ENCODE measurements at places on chromosomes 13 and 19. TPM values are rescaled to one million over a fixed set of nuclear protein-coding genes. Genes with fewer than 3 reads are reported as not detected.

Gene TRPM4
- total RNA-seq: 21.0 TPM

Gene OR7D2
- total RNA-seq: not detected

Gene PTPRH
- total RNA-seq: 4.2 TPM

Gene PSG6
- not detected for total RNA-seq

Gene ZNF418
- 3.7 TPM for total RNA-seq

Gene KLK4
- not detected for total RNA-seq

Gene OR7D4
- total RNA-seq: not detected

Gene ADGRE2
- total RNA-seq: 2.3 TPM

Gene KIR2DL3
- not detected for total RNA-seq

Gene TMEM91
- total RNA-seq: 2.7 TPM

GRCh38 chr19:46390866-46391265 lies 22.5 kb downstream of the CCDC8 start:
- no peaks in the 10 kb centered on the region for H3K27me3 ChIP-seq
- H3K4me1 ChIP-seq: no peaks in the 10 kb centered on the region
- no peak overlapping the region for H3K27ac ChIP-seq
- peaks cover 9% of the 10 kb centered on the region for H3K36me3 ChIP-seq
- H3K4me3 ChIP-seq: no peak overlapping the region
- DNase-seq: peak; percentile 49

- no peaks in the 10 kb centered on the region for H3K36me3 ChIP-seq
- no peak for DNase-seq
- no peak overlapping the region for H3K4me3 ChIP-seq
- H3K27me3 ChIP-seq: no peaks in the 10 kb centered on the region
Observed at GRCh38 chr19:55419103-55419502, 11.5 kb upstream of the UBE2S start.

- DNase-seq: no peak
- no peak overlapping the region for H3K27ac ChIP-seq
- H3K36me3 ChIP-seq: no peaks in the 10 kb centered on the region
- H3K27me3 ChIP-seq: no peaks in the 10 kb centered on the region
Observed at GRCh38 chr19:7483720-7484201, 5.1 kb downstream of the PEX11G start.

- no peak overlapping the region for H3K27ac ChIP-seq
- no peaks in the 10 kb centered on the region for H3K27me3 ChIP-seq
- no peaks in the 10 kb centered on the region for H3K4me1 ChIP-seq
- DNase-seq: peak; percentile 64
- H3K4me3 ChIP-seq: no peak overlapping the region
Observed at GRCh38 chr19:3748965-3749364, 12.5 kb downstream of the APBA3 start.

DNA sequence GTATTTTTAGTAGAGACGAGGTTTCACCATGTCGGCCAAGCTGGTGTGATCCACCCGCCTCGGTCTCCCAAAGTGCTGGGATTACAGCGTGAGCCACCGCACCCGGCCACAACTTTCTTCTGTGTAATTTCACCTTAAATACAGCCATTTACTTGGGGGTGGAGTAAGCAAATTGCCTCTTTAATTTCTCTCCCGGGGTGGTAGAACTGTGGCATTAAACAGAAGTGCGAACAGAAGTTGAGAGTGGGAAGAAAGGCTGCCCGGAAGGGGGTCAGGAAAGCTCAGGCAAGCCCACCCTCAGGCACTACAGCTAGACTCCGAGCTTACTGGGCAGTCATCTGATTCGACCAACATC lies 475 bp upstream of the DNAJC15 start:
- peak overlapping the region; percentile 69 for H3K4me3 ChIP-seq
- H3K27ac ChIP-seq: peak overlapping the region; percentile 53
- no peaks in the 10 kb centered on the region for H3K36me3 ChIP-seq

DNA sequence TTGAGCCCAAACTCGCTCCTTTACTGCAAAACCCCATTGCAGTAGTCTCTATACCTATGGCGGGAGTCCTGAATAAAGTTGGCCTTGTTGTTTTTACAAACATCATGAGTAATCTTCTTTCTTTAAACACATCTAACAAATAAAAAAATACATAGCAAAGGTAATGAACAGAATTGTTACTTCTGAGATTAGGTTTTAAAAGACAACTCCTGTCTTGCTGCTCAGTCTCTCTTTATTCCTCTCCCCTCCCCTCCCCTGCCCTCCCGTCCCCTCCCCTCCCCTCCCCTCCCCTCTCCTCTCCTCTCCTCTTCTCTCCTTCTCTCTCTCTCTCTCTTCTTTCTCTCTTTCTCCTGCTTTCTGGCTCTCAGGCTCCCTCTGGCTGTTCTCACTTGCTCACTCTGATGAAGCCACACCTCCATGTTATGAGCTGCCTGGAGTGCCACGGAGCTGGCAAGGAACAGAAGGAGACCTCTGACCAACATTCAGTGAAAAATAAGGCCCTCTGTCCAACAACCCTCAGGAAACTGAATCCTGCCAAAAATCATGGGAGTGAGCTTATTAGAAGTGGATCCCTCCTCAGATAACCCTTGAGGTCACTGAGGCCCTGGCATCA lies 300.7 kb upstream of the MIR17HG start:
- no peak overlapping the region for H3K27ac ChIP-seq
- H3K4me1 ChIP-seq: no peaks in the 10 kb centered on the region
- DNase-seq: no peak
- no peak overlapping the region for H3K4me3 ChIP-seq

GRCh38 chr13:65985612-65986011 lies 1244.5 kb downstream of the PCDH9 start:
- no peak for DNase-seq
- H3K27me3 ChIP-seq: no peaks in the 10 kb centered on the region
- no peaks in the 10 kb centered on the region for H3K4me1 ChIP-seq
- H3K36me3 ChIP-seq: no peaks in the 10 kb centered on the region

DNA sequence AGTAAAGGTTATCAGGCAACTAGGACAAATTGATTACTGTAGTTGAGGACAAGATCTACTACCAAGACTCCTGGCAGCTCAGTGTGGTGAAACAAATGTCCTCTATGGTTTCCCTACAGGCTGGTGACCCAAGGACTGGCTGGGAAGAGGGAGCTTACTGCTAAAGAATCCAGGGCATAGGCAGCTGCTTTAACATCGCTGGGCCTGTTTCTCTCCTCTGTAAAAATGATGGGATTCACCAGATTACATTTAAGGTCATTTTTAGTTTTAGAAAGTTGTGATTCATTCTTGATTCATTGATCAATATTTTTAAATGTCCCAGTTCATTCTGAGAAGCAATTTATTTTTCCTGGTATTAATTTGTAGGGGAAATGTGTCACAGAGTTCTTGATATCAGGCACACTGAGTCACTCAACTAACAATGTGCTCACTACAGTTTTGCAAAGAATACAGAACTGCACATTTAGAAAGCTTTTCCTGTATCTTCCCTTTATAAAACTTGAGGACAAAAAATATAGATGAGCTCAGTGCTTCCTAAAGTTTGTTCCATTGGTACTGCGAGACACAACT lies 19.6 kb upstream of the FAM124A start:
- H3K27me3 ChIP-seq: no peaks in the 10 kb centered on the region

GRCh38 chr13:21478881-21479808 lies 20.0 kb upstream of the ZDHHC20 start:
- H3K36me3 ChIP-seq: no peaks in the 10 kb centered on the region
- H3K4me1 ChIP-seq: peaks cover 9% of the 10 kb centered on the region
- no peak overlapping the region for H3K4me3 ChIP-seq
- DNase-seq: no peak

DNA sequence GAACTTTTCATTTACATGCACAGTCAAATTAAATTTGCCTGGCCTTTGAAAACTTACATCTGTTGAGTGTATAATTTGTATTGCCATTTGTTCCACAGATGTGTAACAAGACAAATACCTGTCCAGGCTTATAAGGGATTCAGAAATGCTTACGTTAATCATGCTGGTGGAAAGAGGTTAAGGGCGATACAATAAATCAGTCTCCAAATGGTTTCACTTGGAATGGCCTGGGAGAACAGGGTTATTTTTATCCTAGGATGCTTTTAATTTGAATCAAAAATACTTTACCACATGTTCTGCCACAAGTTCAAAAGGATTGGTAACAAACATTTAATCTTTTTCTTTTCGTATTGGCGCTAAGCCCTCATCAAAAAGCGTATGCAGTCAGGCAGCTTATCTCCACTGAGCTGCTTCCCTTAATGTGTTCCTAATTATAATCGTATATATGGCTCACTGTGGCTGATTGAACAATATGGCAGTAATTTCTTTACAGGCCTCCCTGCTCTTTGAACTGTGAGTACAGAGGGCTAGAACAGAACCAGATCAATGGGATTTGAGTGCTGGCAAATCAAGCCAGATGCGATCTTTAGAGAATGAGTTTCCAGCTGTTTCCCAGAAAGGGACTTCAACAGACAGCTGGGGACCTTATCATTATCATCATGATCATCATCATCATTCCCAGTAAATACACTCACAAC lies 425.7 kb downstream of the SPRY2 start:
- no peaks in the 10 kb centered on the region for H3K36me3 ChIP-seq
- H3K27me3 ChIP-seq: no peaks in the 10 kb centered on the region
- no peaks in the 10 kb centered on the region for H3K4me1 ChIP-seq
- H3K4me3 ChIP-seq: no peak overlapping the region
- no peak for DNase-seq
- H3K27ac ChIP-seq: no peak overlapping the region

- H3K36me3 ChIP-seq: peaks cover 14% of the 10 kb centered on the region
- no peaks in the 10 kb centered on the region for H3K4me1 ChIP-seq
- no peaks in the 10 kb centered on the region for H3K27me3 ChIP-seq
Observed at GRCh38 chr19:2478278-2478755, 2.4 kb downstream of the GADD45B start.

- no peaks in the 10 kb centered on the region for H3K27me3 ChIP-seq
- no peak for DNase-seq
- H3K36me3 ChIP-seq: no peaks in the 10 kb centered on the region
Observed at GRCh38 chr13:111616203-111616602, 295.8 kb downstream of the TEX29 start.

- H3K27me3 ChIP-seq: no peaks in the 10 kb centered on the region
- H3K4me3 ChIP-seq: no peak overlapping the region
- DNase-seq: no peak
- H3K36me3 ChIP-seq: peaks cover 3% of the 10 kb centered on the region
Observed at GRCh38 chr13:46150134-46150693, 31.8 kb downstream of the LCP1 start.

- no peaks in the 10 kb centered on the region for H3K4me1 ChIP-seq
- peaks cover 2% of the 10 kb centered on the region for H3K36me3 ChIP-seq
- H3K4me3 ChIP-seq: no peak overlapping the region
- H3K27me3 ChIP-seq: no peaks in the 10 kb centered on the region
- no peak for DNase-seq
- no peak overlapping the region for H3K27ac ChIP-seq
Observed at GRCh38 chr13:75830842-75831241, 194.7 kb downstream of the LMO7 start.

- H3K36me3 ChIP-seq: no peaks in the 10 kb centered on the region
- H3K27ac ChIP-seq: peak overlapping the region; percentile 24
- H3K4me1 ChIP-seq: no peaks in the 10 kb centered on the region
- H3K4me3 ChIP-seq: no peak overlapping the region
- no peak for DNase-seq
Observed at GRCh38 chr19:2973229-2973628, 4.1 kb upstream of the TLE6 start.

- H3K4me3 ChIP-seq: no peak overlapping the region
- H3K27ac ChIP-seq: no peak overlapping the region
- DNase-seq: no peak
- H3K4me1 ChIP-seq: no peaks in the 10 kb centered on the region
- H3K36me3 ChIP-seq: no peaks in the 10 kb centered on the region
Observed at GRCh38 chr13:68081061-68081460, 850.9 kb upstream of the PCDH9 start.

- peaks cover 24% of the 10 kb centered on the region for H3K4me1 ChIP-seq
- H3K36me3 ChIP-seq: no peaks in the 10 kb centered on the region
- H3K27ac ChIP-seq: peak overlapping the region; percentile 73
- H3K4me3 ChIP-seq: no peak overlapping the region
- no peak for DNase-seq
Observed at GRCh38 chr13:111216166-111216960, 101.3 kb downstream of the ARHGEF7 start.

- no peak overlapping the region for H3K27ac ChIP-seq
- H3K27me3 ChIP-seq: no peaks in the 10 kb centered on the region
- H3K4me1 ChIP-seq: peaks cover 12% of the 10 kb centered on the region
Observed at GRCh38 chr13:97502181-97502580, 68.2 kb downstream of the RAP2A start.

DNA sequence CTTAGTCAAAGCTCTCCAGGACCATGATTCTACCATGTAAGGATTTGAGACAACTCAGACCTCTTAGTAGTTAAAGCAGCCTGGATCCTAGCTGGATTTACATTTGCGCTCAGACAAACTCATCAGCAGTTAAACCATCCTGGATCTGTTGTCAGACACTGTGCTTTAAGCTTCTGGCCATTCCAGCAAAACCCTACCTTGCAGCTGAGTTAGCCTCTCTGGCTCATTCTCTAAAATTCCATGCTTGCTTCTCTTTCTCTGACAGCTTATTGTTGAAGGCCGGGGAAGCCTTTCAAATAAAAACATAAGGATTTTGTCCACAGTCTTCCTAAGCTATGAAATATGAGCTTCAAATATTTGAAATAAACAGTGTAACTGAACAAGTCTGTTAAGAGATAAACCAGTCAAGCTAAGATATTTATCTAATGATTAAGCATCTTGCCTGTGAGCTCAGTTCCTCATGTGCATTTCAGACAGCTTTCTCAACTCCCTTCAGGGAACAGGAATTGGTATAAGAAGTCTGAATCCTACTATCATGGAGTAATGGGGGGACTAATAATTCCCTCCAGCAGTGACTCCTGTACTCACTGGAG lies 89.3 kb downstream of the SLAIN1 start:
- no peaks in the 10 kb centered on the region for H3K36me3 ChIP-seq
- H3K27ac ChIP-seq: no peak overlapping the region
- no peaks in the 10 kb centered on the region for H3K4me1 ChIP-seq
- no peak for DNase-seq
- no peaks in the 10 kb centered on the region for H3K27me3 ChIP-seq

DNA sequence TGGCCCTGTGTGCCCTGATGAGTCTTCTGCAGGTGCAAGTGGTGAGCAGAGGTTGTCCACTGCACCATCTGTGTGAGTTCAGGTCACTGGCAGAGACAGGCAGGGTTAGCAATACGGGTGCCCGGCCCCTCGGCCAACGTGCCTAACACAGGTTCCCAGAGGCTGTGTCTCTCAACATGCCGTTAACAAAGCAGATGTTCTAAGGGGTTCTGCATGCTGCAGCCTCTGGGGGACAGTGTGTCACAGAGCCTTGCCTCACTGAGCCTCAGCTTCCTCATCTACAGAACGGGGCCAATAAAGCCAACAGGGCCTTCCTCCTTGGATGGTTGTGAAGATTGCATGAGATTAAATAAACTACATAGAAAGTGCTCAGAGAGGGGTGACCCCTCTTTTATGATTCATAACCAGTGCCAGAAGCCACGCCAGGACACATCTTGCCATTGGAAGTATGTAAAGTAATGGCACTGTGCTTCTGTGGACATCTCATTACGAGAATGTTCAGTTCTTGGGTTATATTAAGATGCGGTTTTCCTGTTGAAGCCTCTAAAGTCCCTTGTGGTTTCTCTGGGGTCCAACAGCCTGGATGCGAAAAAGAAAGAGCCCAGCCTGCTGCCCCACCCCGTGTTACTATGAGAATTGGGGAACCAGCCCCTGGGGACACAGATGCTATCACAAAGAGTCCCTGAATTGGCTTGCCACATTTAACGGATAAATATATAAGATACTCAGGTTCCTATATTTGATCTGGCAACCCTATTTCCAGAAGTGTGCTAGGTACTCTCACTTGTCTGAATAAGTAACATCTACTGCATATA lies 11.2 kb upstream of the ARHGEF18 start:
- DNase-seq: no peak
- no peaks in the 10 kb centered on the region for H3K4me1 ChIP-seq
- no peak overlapping the region for H3K27ac ChIP-seq
- H3K4me3 ChIP-seq: no peak overlapping the region
- no peaks in the 10 kb centered on the region for H3K27me3 ChIP-seq

- no peak overlapping the region for H3K27ac ChIP-seq
- no peak for DNase-seq
- no peaks in the 10 kb centered on the region for H3K4me1 ChIP-seq
- H3K27me3 ChIP-seq: no peaks in the 10 kb centered on the region
- H3K36me3 ChIP-seq: no peaks in the 10 kb centered on the region
- no peak overlapping the region for H3K4me3 ChIP-seq
Observed at GRCh38 chr13:46609726-46610125, 56.8 kb downstream of the LRCH1 start.

All from right lobe of liver (tissue), 6 donors.